Uterus (tissue), 4 donors: ENCODE measurements at places on chromosomes 3 and 15.

- DNase-seq: no peak
Measured at GRCh38 chr3:61948699-61949305, 387.4 kb downstream of the PTPRG start.

DNA sequence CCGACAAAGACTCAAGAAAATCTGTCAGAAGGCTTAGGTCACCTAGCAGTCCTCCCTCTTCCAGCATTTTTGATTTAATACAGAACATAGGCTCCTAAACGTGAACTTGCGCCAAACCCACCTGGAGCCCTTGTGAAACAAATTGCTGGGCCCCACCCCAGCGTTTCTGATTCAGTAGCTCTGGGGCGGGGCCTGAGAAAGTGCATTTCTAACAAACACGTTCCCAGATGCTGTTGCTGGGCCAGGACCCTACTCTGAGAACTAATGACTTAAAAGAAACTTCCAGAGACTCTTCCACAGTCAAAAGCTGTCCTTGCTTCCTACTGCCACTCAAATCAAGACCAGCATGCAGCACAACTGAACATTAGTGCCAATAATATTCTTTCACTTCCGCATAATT is 198.1 kb downstream of the PDZRN3 start:
- no peak for DNase-seq

DNA sequence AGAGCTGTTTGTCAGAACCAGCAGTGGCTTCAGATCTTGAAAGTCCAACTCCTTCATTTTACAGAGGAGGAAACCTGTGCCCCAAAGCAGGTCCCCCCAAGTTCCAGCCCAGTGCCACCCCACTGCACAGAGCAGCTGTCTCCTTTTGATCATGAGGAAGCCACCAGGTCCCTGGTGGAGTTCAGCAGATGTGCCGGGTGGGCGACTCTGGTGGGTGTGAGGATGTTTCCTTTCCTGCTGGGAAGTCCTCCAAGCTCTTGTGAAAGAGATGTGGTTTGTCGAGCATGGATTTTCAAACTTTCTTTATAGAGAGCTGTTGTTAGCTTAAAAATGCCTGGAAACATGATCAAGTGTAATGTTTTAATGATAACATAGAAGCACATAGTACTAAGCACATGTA is 52.0 kb downstream of the SMAD3 start:
- no peak for DNase-seq

GRCh38 chr3:141280690-141281089 is 49.1 kb downstream of the PXYLP1 start:
- DNase-seq: no peak

DNA sequence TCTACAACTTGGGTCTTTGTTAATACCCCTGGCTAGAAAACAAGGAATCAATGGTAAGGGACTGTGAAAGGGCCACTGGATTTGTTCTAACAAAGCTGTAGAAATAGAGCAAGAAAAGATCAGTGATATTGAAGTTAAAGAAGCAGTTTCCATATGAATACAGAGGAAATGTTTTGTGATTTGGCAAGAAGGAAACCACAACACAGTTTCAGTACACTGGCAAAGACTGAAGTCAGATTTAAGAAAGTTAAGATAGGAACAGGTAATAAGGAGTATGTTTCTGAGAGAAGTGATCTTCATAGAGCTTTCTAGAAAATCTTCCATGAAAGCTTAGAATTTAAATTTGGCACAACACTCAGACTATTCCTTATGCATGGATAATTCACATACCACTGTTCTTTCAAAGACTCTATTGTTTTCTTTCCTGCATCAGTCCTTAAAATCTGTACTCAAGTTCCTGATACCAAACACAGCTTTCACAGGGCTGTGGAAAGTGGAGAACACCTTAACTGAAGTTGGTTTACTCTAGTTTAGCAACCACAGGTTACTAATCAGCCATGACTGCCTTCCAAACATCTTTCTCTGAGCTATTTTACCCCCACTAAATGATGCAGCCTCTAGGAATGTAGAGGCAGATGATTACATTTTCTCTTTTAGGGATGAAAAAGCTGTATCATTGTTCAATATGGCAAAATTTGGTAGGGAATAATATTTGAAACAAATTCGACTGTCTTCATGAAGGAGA is 32.4 kb upstream of the ALCAM start:
- DNase-seq: no peak

GRCh38 chr15:88657326-88658069 is 18.7 kb downstream of the ISG20 start:
- no peak for DNase-seq

GRCh38 chr15:64287953-64288352 is 68.0 kb downstream of the CSNK1G1 start:
- no peak for DNase-seq

- DNase-seq: no peak
Measured at GRCh38 chr3:22101811-22102210, 350.8 kb upstream of the ZNF385D start.

GRCh38 chr3:61991706-61992105 is 381.6 kb downstream of the FEZF2 start:
- no peak for DNase-seq

DNA sequence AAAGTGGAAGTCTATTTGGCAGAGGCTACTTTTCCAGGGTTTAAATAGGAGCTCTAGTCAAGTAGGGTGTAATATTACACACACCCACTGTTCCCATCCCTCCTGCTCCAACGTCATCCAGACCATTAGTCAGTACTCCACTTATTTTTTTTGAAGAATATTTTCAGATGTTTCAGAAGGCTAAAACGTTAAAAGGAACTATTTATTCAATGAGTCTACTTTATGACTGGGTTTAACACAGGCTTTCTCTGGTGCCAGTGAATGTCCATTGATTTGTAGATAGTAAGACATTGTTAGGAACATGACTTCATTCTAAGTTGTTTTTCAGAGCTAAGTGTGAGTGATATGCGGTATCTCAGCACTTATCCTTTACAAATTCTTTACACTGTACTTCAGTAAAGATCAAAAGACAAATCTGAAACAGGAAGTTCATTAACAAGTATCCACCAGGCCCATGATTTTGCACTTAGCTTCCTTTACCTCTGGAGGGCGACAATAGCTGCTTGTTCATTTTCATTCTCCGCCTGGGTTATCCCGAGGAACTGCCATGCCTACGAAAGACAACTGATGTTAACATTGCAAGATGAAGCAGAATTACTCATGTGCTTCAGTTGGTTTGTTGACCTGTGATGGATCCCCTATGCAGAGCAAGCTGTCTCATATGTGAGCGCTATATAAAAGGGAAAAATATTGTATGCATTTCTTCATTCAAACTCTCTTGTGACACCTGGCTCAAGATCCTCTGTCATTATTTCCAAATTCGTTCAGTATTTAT is 158.7 kb downstream of the USP13 start:
- DNase-seq: no peak
